ENCODE measurements at places on chromosomes 16 and 17.

- no peak for DNase-seq
Measured at GRCh38 chr16:30780021-30780420, 7.0 kb downstream of the ZNF629 start.

DNA sequence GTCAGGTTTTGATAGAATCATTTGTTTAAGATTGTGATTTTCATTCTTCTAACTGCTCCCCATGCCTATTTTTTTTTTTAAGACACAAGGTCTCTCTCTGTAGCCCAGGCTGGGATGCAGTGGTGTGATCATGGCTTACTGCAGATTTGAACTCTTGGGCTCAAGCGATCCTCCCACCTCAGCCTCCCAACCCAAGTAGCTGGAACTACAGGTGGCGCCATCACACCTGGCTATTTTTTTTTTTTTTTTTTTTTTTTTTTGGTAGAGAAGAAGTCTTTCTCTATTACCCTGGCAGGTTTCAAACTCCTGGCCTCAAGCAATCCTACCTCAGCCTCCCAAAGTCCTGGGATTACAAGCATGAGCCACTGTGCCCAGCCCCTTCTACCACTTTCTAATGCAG is 223.3 kb downstream of the CBLN1 start:
- DNase-seq = no peak

DNA sequence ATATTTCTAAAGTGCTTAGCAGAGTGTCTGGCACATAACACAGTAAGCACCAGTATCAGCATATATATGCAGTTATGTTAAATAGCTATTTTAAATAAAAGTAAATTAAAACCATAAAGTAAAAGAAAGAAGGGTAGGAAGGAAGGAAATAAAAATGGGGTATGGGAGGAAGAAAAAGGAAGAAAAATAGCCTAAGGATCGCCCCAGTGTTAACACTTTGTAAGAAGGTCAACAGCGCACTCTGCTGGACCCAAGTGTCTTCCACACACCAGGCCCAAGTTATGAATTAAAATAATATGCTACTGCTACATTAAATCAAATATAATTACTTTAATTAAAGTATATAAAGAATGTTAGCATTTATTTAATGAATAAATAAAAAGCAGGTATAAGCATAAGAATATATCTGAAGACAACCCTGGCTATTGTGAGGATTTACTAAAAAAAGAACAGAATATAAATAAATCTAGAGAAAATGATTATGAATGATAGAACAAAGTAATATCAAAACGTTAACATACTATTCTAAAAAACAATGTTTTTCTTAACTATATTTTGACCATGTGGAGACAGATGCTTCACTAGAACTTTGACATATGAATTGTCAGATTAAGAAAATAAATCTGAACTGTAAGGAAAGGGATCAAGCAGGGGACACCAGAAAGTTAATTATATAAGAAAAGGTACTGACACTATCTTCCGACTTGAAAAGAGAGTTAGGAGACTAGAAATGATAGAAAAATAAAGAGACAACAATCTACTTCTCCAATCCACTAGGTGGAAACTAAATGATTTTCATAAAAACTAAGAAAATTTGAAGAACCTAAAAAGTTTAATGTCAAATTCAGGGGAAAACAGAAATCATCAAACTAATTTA is 25.9 kb downstream of the BRIP1 start:
- no peak for DNase-seq

GRCh38 chr17:3892095-3892998 is 506 bp downstream of the CAMKK1 start:
- peak; percentile 83 for DNase-seq

- DNase-seq = no peak
Measured at GRCh38 chr16:86850670-86851069, 272.3 kb downstream of the FOXL1 start.

DNA sequence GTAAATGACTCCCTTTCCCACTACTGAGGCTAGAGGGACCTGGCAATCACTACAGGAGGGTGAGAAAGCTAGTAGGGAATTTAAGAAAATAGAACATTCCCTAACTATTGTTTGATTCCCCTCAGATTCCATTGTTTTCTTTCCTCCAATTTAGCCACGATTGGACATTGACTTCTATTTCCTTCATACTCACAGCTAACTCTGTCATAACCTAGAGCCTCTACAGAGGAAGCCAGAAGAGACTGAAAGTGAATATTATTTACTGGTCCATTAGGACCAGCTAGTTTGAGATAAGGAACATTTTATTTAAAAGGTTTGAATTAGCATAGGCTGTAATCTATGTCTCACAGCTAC is 14.9 kb downstream of the SNF8 start:
- no peak for DNase-seq

- DNase-seq = peak; percentile 72
Measured at GRCh38 chr16:84284154-84284722, 10.4 kb upstream of the WFDC1 start.

GRCh38 chr16:247027-247426 is 12.4 kb downstream of the FAM234A start:
- DNase-seq = no peak

- DNase-seq = peak; percentile 87
Measured at GRCh38 chr17:73595479-73595878, 48.8 kb downstream of the SDK2 start.

GRCh38 chr17:78645421-78646295 is 68.5 kb upstream of the DNAH17 start:
- DNase-seq = no peak

DNA sequence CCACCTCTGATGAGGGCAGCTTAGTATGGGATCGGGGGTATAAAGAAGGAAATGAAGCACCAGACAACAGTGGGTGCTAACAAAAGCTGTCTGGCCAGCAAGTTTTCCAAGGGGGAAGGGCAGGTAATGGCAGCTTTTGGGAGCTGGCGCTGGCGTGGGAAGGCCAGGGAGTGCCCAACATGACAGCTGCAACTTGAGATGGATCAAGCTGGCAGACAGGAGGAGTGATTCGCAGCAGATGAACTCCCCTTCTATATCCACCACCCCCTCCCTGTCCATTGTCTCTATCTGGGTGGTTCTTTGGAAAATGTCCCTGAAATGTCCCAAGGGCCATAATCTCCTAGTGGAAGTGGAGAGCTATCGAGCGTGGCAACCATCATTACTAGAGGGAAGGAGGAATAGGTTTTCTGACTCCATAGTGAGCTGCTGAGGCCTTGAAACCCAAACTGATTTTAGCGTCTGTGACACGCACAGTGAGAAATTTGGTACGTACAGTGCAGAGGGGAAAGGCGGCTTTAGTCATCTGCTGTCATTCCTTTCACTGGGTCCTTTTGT is 4.8 kb upstream of the INPP5K start:
- DNase-seq = no peak

DNA sequence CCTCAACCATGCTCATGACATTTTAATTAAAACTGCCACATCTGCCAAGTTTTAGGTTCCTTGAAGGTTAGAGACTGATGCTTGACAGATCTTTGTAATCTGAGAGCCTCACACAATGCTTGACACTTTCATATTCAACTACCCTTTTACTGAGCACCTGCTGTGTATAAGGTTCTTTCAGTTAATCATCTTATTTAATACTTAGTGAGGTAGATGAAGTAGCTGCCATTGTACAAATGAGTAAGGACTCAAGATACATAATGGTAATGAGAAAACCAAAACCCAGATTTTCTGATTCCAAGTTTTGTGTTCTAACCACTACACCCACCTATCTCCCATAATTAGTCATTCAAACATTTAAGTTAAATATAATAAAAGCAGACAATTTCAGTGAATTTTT is 35.4 kb upstream of the ARL6IP1 start:
- no peak for DNase-seq
